CD4-positive, alpha-beta T cell treated with Interleukin-15 for 4 hours (primary cell): ENCODE measurements at places on chromosomes 5 and 9.
A peak's percentile ranks its signal among the peaks of the same experiment; 100 is the strongest.

DNA sequence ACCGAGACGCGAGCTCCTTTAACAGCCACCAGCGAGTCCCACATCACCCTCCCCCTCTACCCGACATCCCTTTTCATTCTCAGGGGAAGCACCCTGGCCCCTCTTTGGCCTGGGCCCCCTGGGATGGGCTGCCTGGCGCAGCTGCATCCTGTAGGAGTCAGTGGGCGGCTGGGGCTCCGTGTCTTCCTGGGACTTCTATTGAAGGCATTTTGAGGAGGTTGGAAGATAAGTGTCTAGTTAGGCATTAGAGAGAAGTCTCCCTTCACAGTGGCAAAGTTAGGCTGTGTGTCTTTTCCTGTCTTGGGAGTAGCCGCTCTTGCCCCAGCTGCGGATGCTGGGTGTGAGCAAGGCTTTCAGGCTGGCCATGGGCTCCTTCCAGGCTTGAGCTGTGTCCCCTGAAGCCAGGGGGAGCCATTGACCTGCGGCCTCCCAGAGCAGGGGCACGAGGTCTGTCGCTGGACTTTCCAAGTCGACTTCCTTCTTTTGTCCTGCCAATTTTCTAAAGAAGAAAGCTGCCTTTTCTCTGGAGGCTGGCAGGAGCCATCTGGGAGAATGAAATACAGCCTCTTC, 18.6 kb upstream of the NKD2 start:
- DNase-seq, result no peak

DNA sequence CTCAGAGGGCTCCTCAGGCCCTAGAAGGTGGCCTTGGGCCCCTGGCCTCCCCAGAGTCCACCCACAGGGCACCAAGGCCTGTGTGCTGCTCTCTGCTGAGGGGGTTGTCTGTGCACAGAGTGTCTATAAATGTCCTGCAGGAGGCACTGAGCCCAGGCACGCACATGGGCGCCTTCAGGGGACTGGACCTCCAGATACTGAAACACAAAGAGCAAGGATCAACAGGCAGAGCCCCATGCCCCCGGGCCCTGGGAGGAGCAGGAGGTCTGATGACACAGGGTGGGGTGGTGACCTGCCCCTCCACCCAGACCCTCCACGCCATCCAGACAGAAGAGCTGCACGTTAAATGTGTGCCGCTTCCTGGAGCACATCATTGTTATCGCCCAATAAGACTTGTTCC, 64.6 kb upstream of the SIMC1 start:
- DNase-seq, result no peak

DNA sequence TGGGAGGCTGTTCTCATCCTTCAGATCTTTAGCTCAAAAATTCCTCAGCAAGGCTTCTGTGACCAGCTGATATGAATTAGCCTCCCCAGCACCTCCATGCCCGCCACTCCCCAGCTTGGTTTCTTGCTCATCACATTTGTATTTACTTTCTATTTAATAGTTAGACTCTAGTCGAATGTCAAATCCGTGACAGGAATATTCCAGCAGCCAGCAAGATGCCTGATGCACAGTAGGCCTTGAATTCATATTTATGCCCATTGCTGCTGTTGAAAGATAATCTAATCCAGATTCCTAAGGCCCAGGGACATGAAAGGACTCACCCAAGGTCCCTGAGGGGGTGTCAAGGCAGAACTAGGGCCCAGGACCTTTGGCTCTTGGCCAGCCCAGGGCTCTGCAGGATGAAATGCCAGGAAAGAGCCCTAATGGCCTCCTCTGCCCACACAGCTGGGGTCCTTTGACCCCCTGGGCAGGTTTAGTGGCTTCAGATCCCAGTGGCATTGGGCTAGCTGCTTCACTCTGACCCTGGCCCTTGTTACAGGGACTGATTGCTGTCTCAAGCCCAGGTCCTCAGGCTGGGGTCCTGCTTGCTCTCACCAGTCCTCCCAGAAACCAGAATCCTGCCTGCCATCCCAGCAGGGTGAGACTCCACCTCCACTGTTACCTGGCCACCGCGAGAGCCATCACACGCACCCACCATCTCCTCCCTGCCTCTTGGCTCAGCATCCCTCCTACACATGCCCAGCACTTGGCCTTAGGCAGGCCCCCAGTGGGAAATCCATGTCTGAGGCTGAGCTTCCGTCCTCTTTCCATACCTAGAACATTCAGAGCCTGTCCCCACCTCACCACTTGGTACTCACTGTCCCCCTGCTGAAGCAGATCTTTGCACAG, 7.3 kb downstream of the CSF1R start:
- no peak for DNase-seq

DNA sequence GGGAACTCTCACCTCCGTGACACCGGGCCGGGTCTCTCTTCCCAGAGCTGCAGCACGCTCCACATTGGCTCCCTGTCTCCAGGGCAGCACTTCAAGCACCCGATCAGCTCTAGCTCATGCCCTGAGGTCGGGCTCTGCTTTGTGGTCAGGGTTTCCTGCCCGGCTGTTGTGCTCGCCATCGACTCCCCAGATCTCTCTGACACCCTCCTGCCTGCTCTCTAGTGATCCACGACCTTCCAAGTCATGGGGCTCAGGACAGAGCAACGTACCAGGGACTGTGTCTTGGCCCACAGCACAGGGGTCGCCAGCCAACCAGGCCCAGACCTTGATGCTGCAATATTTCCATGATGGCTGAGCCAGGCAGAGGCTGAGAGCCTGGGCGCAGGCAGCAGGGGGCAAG, 45.1 kb downstream of the PRRT1B start:
- DNase-seq, result peak; percentile 12

DNA sequence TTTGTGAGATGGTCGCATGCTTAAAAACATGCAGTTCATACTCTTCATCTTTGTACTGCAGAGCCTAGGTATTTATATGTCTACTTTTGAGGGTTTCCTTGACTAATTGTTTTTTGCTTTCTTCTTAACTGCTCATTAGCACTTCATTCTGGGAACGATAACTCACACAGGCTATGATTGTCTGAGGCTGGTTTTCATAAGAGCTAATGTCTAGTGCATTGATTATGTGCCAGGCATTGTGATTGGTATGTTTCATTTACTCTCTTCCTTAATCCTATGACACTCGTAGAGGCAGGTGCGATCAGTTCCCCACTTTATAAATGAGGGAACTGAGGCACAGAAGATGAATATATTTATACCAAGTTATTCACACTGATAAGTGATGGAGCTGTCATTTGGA, 93.6 kb downstream of the INSYN2B start:
- DNase-seq, result no peak

DNA sequence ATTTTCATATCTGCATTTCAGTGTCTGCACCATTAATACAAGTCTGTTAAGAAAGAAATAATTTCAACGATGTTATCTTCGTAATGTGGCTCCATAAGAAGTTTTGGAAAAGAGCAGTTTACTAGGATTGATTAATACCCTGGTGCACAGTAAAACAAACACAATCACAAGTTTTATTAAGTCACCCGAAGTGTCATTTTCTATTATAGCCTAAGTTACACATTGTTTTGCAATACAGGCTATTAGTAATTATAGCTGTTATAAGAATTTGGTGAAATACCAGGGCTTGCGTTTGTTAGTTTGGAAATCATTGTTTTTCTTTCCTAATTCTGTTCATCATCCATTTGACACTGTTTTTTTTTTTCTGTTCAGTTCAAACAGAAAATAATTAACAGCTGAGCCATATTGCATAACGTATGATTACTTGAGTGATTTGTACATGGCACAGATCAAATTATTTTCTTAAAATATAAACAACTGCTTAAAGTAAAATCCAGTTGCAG, 30.6 kb downstream of the LVRN start:
- no peak for DNase-seq

DNA sequence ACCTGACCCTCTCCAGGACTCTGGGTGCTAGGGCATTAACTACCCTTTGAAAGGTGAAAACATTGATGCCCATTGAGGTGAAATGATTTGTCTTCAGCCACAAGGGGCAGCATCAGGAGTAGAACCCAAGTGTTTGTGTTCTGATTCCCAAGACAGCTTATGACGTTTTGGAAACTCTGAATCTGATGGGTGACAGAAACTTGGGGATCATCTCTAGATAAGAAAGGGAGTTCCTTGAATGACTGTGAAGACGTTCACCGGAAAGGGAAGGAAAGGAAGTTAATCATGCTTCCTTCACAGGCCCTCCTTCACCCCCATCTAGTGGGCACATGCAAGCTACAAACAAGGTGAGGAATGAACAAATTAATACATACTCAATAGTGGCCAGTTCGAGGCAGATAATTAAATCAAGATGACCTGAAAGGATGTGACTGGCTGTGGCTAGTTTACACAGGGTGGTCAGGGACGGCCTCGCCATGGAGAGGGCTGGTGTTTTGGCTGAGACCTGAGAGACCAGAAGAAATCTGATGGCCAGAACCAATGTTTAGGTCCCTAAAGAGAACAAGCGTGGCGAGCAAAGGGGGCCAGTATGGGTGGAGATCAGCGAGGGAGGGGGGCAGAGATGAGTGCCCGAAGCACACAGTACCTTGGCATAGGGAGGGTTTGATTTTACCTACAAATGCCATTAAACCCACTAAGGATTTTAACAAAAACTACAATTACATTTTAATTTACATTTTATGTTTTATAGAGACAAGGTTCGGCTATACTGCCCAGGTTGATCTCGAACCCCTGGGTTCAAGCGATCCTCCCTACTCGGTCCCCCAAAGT, 937 bp upstream of the SLC26A2 start:
- DNase-seq, result peak; percentile 66

DNA sequence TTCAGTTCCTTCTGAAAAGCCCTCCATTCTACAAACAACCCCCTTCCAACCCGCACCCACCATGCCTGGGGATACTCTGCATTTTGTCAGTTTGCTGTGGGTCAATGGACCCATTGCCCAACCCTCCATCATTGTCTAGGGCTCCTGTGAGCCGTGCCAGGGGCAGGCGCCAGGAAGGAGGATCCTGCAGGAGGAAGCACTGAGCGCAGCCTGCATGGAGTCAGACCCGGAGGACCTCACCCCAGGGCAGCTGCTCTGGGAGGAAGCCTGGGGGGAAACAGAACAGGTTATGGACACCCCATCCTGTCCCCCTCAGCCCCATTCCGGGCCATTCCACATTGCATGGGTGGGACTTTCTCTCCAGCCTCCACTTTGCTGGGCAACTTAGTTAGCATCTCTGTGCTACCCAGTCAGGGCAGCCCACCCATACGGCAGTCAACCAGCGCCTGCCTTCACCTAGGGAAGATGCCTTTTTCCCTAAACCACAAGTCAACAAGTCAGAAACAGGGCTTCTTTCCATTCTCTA, 48.6 kb upstream of the VDAC1 start:
- DNase-seq, result no peak

GRCh38 chr5:106397700-106398099, 1273.0 kb downstream of the EFNA5 start:
- DNase-seq, result no peak

DNA sequence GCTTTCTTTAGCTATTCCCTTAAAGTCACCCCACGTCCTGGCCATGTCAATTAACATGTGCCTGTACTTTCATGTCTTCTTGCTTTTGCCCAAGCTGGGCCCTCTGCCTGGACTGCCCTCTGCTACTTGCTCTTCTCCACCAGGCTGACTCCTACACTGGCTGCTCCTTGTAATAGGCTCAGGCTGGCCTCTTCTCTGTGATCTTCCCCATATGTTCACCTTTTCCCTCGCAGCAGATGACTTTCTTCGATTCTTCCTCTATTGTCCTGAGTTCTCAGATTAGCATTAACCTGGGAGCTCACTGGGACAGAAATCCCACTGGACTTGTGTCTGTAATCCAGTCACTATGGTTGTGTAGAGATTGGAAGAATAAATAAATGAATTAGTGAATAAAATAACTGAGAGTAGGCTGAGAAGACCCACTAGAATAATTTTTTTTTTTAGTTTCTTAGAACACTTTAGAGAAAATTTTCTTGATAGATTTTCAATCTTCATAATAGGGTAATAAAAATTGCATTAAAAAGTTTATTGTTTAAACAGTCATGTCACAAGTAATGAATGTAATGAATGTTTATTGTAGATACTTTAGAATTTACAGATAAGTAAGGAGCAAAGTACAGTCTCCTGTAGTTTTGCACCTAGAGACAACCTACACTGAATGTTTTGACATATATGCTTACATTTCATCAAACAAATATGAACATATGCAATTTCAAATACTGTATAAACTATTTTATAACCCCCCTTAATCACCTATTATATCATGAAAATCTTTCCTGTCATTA, 47.4 kb upstream of the TNFSF15 start:
- no peak for DNase-seq

GRCh38 chr5:157571357-157571827, 4.2 kb downstream of the ADAM19 start:
- DNase-seq, result no peak

DNA sequence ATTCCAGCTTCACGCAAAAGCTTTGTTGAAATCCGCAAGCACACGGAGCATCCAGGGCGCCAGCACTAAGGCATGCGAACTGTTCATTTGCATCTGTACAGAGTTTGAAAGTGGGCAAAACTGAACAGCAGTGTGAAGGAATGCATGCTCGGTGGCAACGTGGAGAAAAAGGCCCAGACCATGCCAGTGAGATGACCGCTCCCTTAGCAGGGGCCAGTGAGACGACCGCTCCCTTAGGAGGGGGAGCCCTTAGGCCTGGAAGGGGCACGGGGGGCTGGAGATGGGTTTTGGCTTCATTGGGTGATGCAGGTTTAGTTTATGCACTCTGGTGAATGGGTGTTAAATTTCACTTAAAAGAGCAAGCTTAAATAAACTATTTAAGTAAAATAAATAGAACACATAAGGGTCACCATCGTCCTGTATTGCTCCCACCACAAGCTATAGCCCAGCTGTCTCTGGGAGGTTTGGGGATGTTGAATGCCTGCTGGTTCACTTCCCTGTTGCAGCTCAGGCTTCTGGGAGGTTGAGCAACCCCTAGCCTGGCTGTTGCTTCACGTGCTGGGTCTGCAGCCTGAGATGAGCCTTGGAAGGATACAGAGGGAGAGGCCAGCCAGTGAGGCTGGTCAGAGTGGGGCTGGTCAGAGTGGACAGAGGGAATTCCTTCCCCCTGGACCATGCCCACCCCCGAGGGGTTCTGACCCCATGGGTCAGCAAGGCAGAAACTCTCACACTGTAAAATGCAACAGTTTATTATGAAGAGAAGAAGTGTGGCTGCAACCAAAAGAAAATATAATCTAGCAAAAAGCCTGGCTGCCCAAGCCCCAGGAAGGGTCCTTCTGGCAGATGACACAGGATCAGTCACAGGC, 4.6 kb upstream of the FCN1 start:
- DNase-seq, result no peak

DNA sequence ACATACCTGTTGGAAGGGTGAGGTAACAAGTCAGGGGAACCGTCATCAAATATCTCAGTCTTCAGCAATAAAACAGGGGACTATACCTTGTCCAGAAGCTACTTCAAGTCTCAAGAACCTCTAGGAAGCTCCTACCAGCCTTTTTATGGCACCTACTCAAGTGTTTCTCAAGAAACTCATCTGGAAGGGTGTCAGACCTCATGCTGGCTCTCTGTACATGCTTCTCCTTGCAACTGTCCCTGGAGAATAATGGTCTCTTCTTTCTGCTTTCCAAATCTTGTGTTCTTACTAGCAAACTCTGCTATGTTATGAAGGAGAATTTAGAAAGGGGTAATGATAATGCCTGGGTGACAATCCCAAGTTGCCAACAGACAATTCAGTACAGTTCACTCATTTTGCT, 8.3 kb upstream of the PTAR1 start:
- no peak for DNase-seq

- DNase-seq, result no peak
Observed at GRCh38 chr5:180070756-180071530, 616 bp downstream of the RNF130 start.
